ENCODE measurements at places on chromosomes 12 and 14.

DNA sequence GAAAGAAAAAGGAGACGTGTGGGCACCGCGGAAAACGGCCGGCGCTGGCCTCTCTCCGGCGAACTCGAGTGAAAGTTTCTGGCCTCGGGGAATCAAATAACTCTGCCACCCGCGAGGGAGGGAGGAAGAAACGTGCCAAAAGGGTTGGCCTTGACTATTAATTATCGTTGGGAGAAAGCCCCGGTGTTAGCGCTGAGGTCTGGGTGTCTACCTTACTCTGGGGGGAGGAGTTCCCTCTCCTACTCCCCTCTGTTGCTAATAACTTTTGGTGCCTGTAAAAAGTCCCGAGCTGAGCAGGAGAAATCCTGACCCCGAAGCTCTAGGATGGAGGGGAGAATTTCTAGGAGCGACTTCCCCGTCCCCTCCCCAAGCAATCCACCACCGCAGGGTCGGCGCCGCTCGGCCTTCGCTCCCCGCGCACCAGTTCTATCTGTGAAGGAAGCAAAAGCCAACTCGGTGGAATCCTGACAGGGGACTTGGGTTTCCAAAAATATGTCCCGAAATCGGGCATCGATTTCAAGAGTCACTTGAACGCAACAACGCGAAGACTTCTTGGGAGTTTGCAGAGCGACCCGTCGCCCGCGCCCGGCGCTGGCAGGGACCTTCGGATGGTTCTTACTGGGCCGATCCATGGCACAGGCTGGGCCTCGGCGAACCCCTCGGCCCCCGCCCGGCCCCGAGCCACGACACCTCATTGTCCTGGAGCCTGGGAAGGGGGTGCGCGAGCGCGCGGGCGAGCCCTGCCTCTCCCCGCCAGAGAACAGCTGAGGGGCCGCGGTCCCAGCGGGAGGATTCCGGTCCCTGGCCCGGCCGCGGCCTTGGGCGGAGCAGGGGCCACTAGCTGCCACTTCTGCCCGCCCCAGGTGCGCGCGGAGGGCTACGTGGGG lies 1.7 kb downstream of the OTX2 start:
- DNase-seq = no peak

DNA sequence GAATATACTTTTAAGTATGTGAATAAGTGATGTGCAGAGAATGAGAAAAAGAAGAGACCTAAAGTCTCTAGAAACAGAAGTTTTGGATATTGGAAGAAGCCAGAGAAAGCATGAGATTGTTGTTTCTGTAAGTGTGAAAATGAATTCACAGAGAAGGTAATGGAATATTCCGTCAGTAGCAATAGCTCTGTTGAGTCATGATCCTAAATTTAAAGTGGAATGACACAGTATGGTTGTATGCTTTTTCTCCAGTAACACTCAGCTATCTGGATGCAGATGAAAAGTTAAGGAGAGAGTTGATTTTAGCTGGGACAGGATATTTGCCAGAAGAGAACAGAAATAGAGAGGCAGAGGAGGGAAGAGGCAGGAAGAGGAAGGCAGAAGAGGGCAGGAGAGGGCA lies 1166.3 kb downstream of the GALC start:
- DNase-seq = no peak

DNA sequence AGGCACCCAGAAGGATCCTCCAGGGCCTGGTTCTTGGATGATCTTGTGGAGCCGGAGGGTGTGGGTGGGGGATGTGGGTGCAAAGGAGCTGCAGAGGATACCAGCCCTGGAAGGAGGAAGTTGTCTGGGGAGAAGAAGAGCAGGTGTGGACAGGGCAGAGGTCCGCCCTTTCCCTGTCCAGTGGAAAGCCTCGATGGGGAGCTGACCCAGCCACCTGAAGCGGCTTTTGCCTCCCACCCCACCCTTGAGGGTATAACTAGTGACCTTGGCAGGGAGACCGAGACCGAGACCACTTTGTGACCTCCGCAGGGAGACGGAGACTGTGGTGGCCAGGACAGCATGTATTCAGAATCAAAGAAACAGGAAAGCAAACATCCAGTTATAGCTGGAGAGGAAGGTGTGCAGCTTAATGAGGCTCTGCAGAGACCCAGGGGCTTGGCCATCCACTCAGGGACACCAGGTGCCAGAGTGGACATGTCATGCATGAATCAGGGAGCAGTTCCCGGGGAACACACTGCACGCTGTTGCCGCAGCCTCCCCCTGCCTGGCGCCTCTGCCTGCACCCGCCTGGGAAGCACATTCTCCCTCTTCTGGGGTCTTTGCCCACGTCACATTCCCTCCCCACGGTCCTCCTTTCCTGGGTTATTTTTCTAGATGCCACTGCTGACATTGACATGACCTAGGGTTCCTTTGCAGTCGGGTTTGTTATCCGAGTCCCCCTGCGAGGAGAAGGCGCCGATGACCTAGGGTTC lies 87.7 kb downstream of the ADGRD1 start:
- DNase-seq = no peak

DNA sequence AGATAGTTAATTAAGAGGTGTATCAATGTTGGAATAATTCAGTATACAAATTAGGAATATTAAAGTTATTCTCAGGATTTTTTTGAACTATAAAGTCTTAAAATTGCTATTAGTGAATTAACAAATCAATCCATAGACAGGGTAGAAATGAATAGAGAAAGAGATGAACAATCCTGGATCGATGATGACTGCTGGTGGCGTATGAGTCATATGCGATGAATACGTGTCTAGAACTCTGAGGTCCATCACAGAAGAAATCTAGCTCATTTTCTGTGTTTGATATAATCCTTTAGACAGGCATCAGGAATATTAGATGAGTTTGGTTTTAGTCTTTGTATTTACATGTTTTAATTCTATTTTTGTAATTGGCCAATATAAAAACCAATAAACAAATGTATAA lies 85.4 kb upstream of the RTL1 start:
- no peak for DNase-seq

DNA sequence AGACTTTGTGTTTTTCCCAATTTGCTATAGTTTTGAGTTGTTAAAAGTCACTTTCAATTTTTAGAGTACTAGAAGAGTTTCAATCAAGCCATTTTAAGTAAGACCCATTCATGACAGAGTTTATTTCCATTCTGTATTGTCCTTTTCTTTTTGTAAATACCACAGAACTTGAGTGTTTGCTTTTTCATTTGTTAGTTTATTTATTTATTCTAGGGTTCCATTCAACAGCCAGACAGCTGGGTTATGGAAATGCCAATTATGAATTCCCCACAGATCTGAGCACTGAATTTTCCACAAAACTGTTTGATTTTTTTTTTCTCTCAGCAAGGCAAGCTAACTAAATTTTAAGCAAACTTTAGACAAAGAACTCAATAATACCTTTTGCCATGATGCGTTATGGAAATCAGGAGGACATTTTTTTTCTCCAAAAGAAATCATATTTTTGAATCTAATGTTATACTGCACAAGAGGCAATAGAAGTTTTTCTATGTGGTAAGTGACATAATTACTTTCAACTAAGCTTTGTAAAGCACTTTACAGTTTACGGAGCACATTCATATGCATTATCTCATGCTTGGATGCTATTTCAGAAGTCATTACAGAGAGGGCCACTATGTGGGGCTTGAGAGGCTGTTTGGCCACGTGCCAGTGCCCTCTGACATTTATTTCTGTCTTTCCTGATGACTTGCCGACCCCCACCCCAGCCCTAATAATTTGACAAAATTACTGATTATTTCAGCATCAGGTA lies 181.5 kb downstream of the VRK1 start:
- no peak for DNase-seq

DNA sequence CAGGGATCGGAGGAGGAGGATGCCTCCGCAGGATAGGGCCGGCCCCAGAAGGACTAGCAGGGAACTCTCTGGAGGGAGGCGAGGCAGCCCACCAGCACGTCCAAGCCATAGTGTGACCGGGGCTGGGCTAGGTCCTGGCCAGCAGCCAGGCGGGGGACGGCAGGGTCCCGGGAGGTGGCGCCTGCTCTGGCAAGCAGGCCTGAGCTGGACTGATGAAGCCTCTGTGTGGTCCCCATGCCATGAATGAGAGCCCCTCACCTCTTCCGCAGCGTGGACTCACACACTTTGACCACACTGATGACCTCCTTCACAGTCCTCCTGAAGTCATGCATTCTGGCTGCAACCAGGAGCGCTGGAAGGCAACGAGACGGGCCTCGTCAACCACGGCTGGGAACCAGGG lies 19.8 kb upstream of the BTBD6 start:
- DNase-seq = peak; percentile 37

GRCh38 chr14:57388067-57388466 lies 2.3 kb upstream of the NAA30 start:
- DNase-seq = no peak

GRCh38 chr14:101369194-101369915 lies 191.9 kb upstream of the DIO3 start:
- DNase-seq = no peak

DNA sequence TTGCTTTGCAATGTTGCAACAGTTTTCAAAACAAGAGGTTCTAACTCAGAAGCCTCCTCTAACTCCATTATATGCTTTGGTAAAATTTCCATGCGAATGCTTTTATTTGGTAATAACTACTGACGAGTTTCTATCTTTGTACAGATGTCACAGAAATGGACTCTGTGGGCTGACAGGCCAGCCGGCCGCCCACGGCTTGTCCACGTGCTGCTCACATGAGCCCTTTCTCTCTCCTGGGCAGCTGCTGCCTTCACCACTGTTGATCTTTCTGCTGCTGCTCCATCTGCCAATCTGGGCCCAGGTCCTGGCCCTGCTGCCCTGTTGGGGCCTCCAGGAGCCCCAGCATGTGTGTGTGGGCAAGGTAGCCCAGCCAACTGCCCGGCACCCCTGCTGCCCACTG lies 168.2 kb upstream of the TMEM132C start:
- no peak for DNase-seq

DNA sequence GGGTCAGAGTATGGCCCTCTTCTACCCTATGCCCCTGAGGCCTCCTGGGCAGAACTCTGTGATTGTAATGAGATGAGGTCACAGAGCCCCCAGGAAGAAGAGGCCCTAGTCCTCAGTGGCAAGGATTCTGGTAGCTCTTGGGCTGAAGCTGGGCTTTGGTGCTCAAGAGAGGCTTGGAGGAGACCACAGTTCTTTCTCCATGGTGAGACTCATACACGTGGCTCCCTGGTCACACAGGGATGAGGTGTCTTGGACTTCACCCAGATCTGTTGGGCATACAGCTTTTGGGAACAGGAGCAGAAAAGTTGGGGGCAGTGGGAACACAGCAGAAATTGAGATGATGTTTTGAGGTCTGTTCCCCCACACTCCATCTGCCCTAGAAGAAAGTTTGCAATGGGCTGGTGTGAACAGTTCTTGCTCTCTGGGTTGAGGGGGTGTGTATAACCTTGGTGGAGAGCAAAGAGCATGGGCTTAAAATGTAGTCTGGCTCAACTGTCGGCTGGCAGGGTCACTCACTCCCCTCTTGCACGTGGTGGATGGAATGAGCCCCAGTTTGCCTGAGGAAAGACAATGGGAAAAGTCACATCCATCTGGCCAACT lies at the start of gene KRT86:
Gene KRT86, plus strand, starts transcription at position 125 of the 600 bp plus-strand sequence. CDS start 27,272 bp downstream, outside the sequence.
- DNase-seq = peak; percentile 9

DNA sequence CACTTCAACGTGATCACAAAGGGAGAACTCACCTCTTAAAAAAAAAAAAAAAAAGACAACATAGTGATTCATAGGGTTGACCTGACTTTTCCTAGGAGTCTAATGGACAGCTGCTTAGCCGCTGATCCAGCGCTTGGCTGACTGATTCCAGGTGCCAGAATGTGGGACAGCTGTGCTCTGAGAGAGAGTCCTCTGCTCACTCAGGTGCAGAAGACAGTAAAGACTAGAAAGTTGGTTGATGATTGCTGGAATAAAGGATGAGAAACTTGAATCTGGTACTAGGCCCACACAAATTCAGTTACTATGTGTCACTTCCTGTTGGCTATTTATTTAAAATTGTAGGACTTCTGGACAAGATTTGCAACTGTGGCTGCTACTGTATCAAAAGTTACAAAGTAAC lies 229.4 kb downstream of the CHST11 start:
- DNase-seq = no peak

DNA sequence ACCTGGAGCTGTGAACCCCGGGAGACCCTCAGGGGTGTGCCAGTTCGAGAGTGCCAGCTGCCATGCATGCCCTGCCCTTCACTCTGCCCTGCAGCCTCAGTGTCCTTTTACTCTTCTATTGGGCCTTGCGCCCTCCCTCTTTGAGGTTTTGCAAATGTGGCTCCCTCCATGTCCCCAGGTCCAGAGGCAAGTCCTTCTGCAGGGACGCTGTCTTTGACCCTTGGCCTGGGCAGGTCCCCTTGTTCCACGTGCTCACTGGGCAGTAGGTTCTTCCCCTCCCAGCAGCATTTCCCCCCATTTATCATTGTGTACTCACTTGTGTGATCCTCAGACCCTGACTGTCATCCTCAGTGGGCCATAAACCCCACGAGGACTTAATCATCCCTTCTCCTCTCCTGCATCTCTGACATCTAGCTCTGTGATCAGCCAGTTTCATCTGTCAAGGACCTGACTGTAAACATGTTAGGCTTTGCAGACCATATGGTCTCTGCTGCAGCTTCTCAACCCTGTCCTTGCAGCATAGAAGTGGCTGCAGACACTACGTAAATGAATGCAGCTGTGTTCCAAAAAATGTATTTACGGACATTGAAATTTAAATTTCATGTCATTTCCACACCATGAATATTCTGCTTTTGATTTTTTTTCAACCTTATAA lies 36.6 kb downstream of the TSPAN9 start:
- no peak for DNase-seq

DNA sequence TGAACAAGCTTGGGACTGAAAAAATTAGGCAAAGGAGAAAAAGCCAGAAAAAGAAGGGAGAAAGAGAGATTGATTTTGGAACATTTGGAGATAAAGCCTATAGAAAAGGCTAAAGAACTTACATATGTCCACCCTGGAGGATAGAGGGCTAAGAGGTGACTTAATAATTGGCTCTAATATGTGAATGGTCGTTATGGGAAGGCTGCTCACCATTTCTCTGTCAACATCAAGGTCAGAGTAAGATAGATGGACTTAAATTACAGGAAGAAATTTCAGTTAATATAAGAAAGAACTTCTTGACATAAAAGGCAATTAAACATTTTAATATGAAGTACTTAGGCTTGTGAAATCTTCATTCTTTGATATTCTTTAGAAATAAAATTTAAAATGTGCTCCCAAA lies 238.6 kb downstream of the TRHDE start:
- no peak for DNase-seq

DNA sequence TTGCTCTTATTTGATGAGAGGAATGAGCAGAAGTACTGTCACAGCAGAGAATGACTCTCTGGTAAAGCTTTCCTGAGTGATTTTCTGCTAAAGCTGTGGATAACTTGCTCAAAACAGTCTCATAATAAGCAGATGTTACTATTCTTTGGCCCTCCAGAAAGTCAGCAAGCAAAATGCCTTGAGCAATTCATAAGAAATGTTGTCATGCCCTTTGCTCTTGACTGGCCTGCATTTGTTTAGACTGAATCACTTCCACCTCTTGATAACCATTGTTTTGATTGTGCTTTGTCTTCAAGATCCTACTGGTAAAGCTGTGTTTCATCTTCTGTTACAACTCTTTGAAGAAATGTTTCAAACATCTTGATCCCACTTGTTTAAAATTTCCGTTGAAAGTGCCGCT lies 457.9 kb upstream of the FOXG1 start:
- no peak for DNase-seq

DNA sequence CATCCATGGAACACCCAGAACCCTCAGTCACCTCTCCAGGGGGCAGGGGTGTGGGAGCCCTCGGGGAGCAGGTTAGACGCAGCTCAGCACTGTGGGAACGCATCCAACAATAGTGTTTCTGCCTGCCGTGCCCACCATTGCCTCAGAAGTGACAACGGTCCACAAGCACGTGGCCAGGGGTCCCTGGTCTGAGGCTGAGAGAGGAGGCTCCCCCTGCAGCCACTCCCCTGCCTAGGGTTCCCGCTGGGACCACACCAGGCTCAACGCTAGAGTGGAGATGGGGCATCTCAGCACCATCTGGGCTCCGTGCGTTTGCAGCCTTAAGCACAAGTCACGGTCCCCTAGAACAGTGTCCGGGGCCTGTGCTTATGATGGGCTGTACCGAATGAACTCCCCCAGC lies 62.7 kb downstream of the TESC start:
- no peak for DNase-seq

Measured in stomach (tissue), 19 donors.